ENCODE measurements at places on chromosomes 6 and 20.

GRCh38 chr6:7916959-7917358 is 6.4 kb upstream of the TXNDC5 start:
- no peak for DNase-seq

GRCh38 chr6:31729979-31730630 is 1.0 kb upstream of the DDAH2 start:
- peak; percentile 58 for DNase-seq

DNA sequence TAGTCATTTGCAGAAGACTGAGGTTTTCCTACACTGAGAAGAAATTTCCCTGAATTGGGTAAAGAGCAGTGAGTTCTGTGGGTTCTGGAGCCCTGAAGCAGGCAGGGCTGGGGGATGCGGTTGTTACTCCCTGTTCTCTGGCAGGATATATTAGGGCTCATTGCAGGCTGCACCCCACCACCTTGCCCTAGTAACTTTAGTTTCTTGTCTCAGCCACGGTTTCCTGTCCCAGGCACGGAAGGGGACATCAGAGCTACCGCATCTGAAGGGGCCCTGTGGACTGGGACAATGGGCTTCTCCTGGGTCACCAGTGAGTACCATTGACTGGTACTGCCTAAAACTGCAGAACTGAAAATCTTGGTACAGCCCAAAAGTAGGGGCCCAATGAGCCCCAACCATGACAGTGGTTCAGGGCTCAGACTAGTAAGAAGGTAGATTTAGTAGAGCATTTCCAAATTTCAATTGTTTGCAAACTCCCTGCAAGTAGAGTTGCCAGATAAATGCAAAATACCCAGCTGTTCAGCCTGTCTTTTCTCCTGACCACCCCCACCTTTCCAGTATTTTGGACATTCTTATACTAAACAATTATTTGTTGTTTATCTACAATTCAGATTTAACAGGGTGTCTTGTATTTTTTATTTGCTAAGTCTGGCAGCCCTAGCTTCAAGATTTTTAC is 54.5 kb upstream of the EYA2 start:
- no peak for DNase-seq

DNA sequence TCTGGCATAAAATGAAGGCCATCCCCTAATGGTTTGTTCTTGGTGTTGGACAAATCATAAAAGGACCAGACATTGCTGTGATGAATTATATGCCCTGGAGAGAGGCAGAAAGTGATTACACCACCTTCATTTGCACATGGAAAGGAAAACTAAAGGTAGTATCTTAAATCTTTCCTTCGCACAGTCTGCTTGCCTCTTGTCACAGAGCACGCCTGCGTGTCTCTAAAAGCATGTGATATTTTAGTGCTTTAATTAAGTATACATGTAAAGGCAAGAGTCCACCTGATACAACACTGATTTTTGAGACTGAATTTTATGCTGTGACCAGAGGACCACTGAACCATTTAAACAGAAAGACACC is 28.8 kb upstream of the PLAGL1 start:
- DNase-seq = no peak

DNA sequence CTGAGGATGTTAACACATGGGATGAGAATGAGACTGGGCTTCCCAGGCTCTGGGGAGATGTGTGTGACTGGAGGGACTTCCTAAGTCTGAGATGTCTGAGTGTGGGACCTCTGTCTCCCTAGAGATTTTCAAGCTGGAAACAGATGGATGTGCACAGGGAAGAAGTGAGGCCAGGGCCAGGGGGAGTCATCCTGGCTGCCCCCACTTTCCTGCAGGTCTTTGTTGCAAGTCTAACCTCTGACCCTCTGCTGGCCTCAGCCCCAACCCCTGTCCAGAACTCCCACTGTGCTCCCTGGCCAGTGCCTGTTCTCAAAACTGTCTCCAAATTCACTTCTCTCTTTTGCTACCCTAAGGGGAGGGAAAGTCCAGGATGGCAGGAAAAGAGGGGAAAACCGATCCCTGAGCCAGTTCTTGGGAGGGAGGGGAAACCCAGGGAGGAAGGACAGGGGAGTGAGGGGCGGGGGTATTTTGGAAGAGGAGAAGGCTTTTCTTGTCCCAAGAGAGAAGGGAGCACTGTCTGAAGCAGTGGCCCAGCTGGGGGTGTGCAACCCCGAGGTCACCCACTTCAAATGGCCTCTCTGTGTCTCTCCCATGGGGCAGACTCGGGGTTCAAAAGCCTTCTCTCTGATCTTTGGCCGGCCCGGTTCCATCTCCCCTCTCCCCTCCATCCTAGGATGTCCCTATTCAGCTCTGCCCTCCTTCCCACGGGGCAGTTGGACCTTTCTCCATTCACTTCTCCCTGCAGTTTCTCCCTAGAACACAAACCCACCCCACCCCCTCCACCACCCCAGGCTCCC is 3.1 kb downstream of the PPP1R18 start:
- no peak for DNase-seq

DNA sequence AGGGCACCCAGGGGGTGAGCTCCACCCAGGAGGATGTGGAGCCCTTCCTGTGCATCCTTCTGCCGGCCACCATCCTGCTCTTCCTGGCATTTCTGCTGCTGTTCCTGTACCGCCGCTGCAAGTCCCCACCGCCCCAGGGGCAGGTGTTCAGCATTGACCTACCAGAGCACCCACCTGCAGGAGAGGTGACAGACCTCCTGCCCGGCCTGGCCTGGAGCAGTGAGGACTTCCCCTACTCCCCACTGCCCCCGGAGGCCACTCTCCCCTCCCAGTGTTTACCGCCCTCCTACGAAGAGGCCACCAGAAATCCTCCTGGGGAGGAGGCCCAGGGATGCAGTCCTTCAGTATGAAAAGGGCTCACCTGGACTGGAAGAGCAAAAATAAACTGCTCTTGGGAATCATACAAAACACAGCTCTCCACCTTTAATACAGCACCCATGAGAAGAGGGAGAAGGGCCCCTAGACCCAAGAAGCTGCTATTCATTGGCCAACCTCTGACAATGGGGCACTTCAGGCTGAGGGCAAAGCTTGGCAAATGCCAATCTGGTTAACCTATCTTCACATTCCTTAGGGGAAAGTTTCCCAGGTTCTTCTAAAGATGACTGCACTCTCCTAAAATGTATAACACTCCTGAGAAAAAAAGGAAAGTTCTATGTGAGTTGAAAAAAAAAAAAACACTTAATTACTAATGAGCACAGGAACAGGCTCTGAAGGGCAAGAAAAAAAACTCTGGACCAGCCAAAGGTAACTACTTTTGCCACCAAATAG is 5.0 kb downstream of the SMIM28 start:
- DNase-seq = no peak

DNA sequence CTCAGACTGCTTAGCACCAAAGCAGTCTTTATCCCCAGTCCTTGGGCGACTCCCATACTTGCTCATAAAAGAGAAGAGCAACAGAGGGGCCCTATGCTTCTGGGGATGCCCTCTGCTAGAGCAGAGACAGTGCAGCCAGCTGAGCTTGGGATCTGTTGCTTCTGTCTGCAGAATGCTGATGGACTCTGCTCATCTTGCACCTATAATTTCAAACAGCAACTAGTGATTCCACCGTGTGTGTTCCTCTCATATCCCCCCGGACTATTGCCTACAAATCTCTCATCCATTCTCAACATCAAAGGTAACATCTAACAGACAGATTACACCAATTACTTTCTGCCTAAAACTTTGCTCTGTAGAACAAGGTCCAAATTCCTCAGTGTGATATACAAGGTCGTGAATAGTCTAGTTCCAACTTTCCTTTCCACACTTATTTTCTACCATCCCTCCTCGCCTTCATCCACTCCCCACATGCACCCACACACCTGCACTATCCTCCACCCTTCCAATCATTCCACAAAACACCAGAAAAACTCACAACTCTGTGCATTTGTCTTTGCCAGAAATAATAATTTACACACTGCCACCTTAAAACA is 62.6 kb downstream of the FRK start:
- DNase-seq = no peak
